ENCODE measurements at places on chromosomes 11 and 22.

DNA sequence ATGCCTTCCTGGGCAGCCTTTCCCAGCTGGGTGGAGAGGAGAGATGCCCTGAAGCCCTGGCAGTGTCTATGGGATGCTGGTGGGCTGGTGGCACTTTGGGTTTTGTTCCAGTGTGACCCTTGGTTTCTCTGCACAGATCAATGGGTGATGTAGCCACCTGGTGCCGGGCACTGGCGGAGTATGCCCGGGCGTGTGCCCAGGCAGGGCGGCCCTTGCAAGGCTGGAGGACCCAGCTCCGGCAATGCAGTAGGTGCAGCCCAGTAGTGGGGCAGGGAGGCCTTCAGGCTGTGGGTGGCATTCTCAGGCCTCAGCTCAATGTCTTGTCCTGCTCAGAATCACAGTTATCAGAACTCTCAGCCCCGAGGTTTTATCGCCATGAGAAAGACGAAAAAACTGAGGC is 11.9 kb downstream of the OTOG start:
- DNase-seq: no peak

DNA sequence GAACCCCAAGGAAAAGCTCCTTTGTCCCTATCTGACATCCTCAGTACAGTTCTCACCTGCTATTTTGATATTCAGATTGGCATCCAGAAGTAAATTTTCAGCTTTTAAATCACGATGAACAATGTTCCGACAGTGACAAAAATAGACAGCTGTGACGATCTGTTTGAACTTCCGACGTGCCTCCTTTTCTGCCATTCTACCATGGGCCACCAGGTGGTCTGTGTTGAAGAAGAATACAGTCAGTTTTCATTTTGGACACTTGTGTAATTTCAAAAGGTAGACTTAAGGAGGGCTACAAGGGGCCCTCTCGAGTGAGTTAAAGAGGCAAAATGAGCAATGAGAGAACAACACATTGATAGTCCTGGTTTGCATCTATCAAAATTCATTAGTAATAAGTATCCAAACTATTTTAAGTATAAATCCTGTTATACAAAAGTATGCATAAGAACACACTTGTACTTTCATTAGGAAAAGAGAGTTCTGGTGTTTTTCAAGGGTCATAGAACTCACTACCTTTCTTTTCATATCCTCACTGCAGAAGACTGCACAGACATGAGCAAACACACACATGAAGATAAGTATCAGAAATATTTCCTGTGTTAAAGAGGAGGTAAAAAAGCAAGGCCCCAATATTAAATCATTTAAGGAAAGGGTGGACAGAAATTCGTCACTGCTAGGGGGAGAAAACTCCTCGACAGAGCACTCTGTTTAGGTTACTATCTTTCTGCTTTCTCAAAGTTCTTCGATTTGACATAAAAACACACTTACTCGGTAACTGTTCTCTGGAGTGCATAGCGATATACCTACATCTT is 89.9 kb upstream of the APOA1 start:
- no peak for DNase-seq

GRCh38 chr11:74909385-74909784 is 39.5 kb downstream of the XRRA1 start:
- no peak for DNase-seq

DNA sequence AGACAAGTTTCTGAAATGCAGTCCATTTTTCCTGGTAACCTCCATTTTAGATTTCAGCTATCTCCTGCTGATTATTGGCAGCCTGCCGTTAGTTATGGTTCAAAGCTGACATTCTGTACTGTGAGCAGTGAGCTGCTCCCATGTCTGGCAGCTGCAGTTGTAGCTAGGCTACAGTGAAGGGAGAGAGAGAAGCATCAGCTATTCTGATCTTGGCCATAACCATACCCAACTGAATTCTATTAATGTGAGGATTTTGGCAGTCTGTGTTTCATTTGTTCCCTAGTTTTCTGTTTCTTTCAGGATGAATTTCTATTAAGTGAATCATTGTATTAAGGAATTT is 33.4 kb downstream of the SIK2 start:
- no peak for DNase-seq

DNA sequence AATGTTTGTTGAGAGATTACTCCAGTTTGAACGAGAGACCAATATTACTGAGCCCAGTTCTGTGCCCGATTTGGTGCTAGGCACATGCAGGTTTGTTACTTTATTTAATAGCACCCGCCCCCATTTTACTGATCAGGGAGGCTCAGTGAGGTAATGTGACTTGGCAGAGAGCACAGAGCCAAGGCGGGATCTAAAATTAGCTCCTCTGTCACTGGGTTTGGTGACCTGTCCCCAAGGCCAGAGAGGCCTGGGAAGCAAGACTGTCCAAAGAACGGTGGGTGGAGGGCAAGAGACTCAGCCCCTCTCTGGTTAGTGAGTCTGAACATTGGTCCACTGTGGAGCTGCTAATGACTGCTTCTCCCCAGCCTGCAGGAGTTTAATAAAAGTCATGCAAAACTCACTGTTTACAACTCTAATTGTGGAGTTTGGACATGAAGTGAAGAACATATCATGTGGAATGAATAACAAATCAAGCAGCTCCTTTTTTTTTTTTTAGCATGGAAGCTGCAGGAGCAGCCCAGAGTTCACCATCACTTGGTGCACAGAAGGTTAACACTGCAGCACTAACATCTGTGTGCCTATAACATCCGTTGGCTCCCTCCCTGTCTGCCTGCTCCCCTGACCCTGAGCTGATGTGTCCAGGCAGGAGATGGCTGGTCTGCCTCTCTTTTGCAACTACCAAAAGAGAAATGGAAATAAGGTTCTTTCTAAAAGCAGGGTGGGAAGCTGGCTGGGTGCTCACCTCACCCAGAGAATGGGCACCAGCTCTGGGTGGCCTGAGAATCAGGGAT is 39.0 kb downstream of the CSNK2A3 start:
- no peak for DNase-seq
